ENCODE measurements at places on chromosomes 2 and 18.

DNA sequence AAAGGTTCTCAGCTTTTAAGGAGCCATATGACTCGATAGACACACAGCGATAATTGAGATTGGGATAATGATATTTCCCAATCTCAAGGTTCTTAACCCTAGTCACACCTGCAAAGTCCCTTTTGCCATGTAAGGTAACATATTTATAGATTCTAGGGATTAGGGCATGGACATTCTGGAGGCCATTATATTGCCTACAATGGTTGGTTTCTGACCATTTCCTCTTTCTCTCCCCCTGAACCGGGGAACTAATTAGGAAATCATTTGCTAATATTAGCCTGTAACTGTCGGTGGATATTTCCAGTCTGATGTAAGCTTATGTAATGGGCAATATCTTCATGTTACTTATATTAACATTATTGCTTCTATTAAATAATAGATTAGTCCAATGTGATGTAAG lies 40.8 kb upstream of the ARHGAP15 start:
- no peak for DNase-seq

GRCh38 chr2:234751275-234751973 lies 200.4 kb upstream of the SH3BP4 start:
- DNase-seq = no peak

- DNase-seq = no peak
Observed at GRCh38 chr2:99748344-99748743, 258.5 kb upstream of the REV1 start.

- DNase-seq = no peak
Observed at GRCh38 chr2:174062934-174063333, 97.8 kb upstream of the SP3 start.

- no peak for DNase-seq
Observed at GRCh38 chr2:189613077-189613636, 32.6 kb upstream of the SLC40A1 start.

DNA sequence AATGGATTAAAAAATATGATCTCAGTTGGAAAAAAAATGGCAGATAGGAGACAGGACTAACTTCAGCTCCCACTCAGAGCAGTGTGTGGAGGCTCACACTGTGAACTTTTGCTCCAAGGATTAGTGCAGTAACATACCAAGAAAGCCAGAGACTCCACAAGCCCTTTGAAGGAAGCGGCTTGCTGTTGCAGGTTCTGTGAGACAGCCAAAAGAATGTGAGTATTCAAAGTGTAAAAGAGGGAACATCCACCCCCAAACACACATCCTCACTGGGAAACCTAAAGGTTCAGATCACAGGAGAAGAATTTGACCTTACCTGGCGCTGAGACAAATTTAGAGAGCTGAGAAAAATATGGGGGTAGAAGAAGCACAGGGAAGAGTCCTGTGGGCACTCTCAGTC lies 77.5 kb downstream of the FAM171B start:
- peak; percentile 56 for DNase-seq

- peak; percentile 76 for DNase-seq
Observed at GRCh38 chr2:165114346-165114939, 89.4 kb downstream of the SCN3A start.

- DNase-seq = no peak
Observed at GRCh38 chr2:223007531-223007930, 44.5 kb upstream of the KCNE4 start.

DNA sequence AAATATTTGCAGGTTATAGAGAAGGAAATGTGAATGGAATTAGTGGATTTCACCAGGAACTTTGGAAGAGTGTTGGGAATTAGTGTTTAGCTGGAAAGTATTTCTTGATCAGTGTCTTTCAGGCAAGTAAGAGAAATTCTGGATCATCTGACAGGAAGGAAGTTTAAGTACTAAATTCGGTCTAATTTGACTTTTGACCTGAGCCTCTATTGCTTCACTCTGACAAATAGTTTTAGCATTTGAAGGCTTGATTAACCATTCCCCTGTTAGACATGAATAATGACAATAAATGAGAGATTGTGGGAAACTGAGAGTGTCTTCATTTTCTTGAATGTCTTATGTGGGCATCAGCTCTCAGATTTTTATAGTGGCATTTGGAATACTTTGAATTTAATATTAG lies 16.0 kb downstream of the CCNT2 start:
- DNase-seq = no peak

DNA sequence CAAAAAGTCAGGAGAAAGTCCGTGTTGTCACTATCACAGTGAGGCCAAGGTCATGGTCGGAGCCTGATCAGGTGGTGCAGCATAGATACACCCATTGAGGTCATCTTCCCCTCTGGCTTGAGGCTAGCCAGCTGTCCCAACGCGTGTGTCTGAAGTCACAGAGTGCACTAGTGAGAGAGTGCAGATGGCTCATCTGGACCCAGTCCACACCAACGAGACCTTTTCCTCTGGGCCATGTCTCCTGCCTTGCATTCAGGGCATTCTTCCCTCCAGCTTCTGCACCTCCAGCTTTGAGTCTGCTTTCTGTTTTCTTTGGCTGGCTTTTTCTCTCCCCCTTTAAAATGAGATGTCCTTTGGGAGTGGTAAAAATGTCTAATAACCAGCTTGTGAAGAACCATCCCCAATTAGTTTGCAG lies 146.9 kb downstream of the TDRD15 start:
- DNase-seq = no peak

DNA sequence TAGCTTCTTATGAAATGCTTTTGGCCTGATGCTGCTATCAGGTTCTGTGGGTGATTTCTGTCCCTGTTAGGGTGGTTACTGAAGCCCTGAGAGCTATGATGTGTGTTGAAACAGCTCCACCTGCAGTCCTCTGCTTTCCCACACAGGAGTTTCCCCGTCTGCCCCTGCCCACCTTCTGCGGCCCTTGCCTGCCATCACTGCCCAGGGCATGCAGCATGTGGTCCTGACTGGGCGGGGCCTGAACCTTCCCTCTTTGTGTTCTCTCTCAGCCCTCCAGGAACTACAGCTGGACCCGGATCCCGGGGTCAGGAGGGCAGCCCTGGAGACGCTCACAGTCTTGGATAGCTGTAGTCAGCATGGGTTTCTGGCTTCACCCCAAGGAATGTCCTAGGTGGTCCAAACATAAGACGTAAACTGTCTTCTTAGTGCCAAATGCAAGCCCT lies 21.4 kb downstream of the HJURP start:
- no peak for DNase-seq

DNA sequence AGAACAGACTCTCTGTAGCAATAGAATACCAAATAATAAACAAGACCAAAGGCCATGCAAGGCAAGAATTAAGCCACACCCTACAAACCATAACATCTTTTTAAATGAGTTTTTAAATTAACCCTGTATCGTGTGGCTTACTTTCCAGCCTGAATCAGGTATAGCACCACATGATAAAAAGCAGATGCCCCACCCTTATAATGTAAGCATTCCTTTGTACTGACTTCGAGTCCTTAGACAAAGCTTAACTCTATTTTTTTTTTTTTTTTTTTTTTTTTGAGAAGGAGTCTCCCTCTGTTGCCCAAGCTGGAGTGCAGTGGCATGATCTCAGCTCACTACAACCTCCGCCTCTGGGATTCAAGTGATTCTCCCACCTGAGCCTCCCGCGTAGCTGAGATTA lies 1.7 kb upstream of the C2orf42 start:
- peak; percentile 58 for DNase-seq

DNA sequence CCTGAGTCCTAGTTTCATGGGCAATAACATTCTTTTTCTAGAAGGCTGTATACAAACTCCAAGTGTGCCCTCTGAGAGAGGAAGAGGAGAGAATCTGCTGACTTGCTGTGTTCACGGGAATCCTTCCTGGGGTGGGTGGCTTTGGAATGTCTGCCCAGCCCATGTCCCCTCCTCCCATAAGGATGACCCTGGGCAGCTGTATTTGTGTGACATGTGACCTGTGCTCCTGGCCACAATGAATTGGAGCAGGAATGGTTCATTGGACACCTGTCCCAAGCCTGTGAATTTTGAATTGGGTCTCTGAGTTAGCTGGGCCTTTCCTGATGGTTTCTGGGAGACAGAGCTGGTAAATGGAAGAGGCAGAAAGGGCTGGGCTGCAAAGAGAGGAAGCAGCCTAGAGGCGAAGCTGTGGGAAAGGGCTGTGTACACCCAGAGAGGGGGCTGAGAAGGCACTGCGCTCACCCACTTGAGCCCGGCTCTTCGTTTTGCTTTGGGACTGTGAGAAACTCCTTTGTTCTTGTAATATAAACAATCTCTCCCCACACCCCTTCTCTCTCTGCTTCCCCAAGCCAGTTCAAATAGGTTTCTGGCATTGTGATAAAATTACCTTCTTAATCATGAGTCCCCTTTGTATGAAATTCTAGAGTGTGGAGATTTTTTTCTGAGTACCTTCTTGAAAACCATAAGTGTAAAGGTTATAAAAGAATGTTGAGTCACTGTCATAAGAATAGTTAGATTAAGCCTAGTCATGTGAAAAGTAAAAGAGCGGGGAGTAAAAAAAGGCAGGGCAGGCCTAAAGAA lies 49.8 kb downstream of the SLC4A5 start:
- no peak for DNase-seq
